ENCODE measurements at places on chromosomes 16 and 17.

DNA sequence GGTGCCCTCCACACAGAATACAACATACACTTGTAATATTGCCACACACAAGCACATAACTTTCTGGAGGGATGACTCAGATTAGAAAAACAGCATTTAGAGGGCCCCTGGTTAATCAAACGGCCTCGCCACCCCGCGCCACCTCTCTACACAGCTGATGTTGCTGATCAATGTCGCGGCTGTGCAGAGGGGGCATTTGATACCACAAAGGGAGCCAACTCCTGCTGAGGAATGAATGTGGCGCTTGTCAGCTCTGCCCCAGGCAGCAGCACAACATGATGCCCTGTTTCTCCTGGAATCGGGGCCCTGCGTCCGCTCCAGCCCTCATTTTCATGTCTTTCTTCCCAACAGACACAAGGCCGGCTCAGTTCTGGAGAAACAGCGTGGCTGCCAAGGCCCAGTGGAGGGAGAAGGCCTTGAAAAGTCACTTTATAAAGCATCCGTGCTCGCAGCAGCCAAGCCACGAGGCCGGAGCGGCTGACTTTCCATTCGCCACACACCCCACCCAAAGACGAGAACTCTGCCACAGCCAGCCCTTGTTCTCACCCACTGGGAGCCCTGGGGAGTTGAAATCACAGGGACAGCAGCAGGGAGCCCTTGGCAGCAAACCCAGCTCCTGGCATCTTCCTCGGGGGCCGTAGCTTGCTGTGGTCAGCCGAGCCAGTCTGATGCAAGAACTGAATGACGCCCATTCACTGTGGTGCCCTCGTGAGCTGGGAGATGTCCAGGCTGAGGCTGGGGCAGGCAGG is 65.6 kb downstream of the XYLT1 start:
- peak; percentile 87 for DNase-seq

DNA sequence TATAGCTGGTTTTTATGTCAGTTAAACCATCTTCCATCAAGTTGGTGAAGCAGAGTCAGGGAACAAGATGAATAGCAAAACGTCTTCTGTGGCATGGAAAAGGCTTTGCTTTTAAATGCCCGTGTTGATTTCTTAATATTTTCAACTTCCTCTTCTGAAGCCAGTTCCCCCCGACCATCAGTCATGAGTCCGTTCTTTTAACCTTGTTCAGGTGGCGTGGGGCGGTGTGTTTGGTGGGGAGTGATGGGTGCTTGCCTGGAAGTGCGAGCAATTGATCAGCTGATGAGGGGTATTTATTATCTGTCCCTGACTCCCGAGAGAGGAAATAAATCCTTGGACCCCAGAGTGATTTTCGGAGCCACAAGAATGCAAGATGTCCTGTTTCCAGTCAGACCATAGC is 147.1 kb downstream of the WWOX start:
- DNase-seq, result no peak

DNA sequence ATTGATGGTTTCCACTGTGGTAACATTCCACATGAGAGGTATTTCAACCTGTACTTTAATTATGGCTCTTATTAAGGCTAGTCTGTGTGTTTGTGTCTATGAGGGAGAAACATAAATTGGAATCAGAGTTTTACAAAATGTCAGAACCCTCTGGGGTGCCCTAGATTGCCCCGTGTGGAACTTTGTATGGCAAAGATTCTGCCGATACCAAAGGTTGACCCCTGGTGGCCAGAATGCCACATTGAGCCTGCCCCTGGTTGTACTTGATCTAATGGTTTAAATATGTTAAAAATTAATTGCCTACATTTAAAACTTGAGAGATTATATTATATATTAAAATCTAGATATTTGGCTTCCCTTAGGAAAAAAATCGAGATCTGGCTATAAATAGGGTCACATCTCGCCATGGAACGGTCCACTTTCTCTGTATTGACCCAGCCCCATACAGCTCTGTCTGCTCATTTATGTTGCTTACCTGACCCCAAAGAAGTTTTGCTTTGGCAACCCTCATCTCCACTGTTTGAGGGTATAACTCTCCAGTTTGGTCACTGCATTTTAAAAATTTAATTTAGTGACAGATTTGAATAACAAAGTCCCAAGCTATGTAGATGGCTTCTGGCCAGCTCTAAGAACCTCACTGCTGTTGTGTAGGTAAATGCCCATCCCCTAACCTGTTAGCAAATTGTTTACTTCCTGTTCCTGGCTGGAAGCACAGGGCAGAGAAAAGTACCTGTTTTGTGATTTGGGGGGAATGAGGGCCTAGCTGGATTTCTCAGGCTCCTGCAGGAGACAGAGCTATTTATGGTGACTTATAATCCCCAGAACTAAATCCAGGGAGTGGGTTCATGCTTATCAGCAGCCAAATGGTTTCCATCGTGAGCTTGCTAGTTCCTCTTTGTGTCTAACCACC is 95.0 kb downstream of the PLCG2 start:
- peak; percentile 24 for DNase-seq

GRCh38 chr17:50693036-50693682 is 14.6 kb downstream of the ANKRD40 start:
- no peak for DNase-seq

DNA sequence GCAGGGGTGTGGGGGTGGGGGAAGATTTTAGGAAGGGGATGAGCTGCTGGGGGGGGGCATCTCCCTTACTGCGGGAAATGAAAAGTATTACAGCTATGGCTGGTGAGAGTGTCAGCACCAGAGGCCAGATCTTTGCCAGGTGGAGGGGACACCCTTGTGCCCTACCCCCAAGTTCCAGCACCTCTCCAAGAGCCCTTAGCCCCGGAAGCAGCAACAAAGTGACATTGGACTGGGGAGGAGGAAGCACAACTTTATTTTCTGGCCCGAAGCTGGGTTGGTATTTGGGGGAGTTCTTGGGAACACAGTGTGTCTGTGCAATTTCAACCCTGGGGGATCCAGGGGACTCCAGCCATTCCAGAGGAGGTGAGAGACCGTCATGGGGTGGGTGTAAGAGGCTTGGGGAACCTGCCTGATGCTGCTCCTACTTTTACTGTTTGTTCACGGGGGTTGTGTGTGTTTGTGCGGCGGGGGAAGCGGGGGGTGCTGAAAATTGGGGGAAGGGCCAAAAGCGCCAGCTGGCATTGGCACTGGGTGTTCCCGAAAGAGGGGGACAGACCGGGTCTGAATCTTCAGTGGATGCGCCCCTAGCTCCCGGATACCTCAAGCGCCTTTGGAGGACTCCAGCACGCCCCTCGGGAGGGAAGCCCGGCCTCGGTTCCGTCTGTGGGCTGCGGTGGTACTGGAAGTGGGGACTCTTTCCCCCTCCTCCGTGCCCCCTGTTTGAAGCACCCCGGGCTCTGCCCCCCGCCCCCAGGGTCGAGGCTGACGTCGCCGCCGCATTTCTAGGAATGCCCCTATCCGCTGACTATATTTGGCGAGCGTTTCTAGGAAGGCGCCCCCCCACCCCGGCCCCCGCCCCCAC is 230.3 kb downstream of the MRTFB start:
- DNase-seq, result no peak
